Coronary artery (tissue), 2 donors: ENCODE measurements at places on chromosomes 7 and 10.

DNA sequence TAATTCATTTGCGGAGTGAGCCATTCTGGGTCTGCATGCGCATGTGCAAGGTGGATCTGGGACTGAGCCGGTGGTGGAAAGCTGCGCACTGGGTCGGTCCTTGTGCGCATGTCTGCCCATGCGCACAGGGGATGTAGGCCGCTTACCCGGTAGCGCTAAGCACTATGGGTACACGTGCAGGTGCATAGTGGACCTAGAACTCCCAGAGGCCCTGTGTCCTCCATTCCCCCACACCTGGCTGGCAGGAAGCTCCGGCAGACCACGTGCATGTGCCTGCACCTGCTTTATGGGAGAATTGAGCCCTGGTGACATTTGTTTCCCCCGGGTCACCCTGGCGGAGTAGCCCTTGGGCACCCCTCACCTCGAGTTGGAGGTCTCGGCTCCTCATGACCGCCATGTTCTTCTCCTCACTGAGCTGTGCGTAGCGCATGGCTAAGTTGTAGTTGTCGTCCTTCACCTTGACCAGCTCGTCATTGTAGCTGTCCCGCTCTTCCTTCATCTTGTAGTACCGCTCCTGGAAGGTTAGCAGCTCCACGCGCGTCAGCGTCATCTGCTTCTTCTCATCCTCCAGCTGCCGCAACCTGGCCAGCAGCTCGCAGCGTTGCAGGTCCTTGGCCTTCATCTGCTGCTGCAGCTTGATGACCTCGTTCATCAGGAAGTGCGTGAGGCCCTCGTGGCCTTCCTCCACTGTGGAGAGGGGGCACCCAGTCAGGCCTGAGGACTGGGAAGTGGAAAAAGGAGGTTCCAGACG, 99.6 kb downstream of the CARD11 start:
- DNase-seq = peak; percentile 38

GRCh38 chr7:105806592-105807447, 69.6 kb downstream of the ATXN7L1 start:
- DNase-seq = peak; percentile 55

DNA sequence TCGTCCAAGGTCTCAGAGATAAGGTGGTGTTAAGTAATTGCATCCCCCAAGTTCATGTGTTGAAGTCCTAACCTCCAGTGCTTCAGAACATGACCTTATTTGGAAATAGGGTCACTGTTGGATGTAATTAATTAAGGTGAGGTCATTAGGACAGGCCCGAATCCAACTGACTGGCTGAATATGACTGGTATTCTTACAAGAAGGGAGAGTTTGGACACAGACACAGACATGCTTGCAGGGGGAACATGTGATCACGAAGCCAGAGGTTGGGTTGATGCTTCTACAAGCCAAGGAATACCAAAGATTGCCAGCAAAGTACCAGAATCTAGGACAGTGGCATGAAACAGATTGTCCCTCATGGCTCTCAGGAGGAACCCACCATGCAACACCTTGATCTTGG, 173.5 kb upstream of the LYZL2 start:
- no peak for DNase-seq

- no peak for DNase-seq
Observed at GRCh38 chr7:22001345-22002004, 55.8 kb upstream of the CDCA7L start.

DNA sequence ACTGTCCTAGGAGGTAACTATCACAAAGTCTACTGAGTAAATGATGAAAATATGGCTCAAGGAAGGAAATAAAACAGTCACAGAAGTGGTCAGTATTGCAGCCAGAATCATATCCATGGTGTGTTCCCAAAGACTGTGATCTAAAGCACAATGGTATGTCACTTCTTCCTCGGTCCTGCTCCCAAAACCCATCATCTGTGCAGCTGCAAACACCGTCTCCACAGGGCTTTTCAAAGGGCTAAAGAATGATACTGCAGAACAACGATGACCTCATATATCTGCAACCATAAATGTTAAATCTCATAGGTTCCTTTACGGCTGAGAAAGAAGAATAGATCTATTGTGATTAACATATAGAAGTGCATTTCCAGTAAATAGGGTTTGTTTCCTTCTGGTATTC, 465.0 kb downstream of the GRID1 start:
- no peak for DNase-seq

- no peak for DNase-seq
Observed at GRCh38 chr10:130728531-130729215, 582.8 kb downstream of the TCERG1L start.
